PC-9 (cell line): ENCODE measurements at places on chromosomes 3 and 15.

DNA sequence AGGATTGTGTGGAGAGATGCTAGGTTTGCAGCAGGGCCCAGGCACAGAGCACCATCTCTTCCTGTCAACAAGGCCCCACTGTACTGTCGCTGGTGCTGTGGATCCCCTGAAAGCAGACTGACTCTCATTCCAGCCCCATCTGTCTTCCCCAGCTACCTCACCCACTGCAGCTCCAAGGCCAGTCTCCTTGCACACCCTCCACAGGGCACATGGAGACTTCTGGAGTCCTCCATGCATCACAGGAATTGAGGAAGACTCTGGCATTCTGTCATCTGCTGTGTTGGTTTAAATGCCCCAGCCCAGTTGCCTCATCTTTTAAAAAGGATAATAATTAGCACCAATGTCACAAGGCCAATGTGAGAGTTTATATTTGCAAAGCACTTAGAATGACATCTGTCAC, 301.2 kb downstream of the RPLP1 start:
- no peak for DNase-seq

- peak; percentile 85 for DNase-seq
Observed at GRCh38 chr15:78212546-78213424, 21.6 kb downstream of the ACSBG1 start.

GRCh38 chr3:116059421-116060096, 385.7 kb downstream of the LSAMP start:
- DNase-seq, result peak; percentile 77

GRCh38 chr15:77138167-77138522, 67.2 kb upstream of the TSPAN3 start:
- DNase-seq, result no peak

DNA sequence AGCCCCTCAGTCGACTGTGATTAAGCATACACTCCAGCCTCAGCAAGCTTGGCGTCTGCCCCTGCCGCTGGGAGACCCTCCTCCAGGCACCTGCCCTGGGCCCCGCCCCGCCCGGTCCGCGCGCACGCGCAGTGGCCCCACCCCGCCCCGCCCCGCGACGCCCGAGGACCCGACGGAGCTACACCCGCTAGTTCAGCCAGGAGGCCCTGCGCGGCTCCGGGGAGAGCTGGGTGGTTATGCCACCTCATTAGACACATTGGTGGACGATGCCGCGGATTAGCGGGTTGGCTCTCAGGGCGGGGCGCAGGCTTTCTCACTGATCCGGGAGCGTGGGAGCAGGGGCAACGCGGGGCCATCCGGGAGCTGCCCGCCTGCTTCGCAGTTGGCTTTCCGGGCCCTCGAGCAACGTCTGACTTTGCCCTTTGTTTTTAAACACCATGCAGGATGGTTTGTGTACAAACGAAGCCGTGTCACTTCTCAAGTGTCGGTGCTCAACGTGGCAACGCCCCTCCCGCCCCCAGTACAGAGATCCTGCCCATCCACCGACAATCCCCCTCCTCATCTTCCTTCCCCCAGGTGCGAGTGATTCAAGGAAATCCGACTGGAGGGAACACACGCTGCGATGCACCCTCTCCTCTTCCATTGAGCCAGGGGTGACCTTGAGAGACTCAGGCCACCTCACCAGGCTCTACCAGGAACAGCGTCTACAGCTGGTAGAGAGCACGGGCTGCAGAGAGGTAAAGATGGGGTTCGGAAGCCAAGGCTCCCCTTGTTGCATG, 109.3 kb downstream of the SHQ1 start:
- no peak for DNase-seq

DNA sequence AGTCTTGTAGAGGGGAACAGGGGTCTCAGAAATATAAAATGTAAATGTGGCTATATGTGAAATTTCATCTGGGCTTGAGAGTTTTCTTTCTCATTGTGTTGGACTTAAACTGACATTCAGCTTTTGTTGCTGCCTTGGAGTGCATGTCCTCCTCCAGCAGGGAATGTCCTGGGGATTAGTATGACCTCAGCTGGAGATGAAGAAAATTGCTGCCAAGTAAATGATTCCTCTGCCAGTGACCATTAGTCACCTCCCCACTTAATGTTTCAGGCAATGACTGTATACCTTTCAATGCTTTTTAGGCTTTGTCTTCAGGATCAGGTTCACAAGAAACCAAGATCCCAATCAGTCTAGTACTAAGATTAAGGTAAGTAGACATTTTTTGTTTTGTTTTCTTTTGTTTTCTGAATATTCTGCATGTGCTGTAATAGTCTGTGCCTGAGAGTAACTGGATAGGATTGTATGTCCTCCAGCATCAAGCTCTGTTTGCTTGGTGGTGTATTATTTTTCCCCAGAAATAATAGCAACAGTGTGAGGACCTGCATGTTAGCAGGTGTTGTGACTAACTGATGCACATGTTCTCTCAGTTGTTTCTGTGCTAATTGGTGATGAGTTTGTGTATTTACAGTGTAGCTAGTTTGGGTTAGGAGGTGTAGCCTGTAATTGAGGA, 18.1 kb upstream of the SLC22A13 start:
- peak; percentile 70 for DNase-seq

GRCh38 chr3:46566040-46566641, at the start of gene LRRC2:
Gene LRRC2 (minus strand): TSS chr3:46566302. CDS start chr3:46551591, 14,711 bp downstream.
- DNase-seq, result peak; percentile 19

GRCh38 chr15:52178765-52179164, 12.4 kb downstream of the GNB5 start:
- no peak for DNase-seq

DNA sequence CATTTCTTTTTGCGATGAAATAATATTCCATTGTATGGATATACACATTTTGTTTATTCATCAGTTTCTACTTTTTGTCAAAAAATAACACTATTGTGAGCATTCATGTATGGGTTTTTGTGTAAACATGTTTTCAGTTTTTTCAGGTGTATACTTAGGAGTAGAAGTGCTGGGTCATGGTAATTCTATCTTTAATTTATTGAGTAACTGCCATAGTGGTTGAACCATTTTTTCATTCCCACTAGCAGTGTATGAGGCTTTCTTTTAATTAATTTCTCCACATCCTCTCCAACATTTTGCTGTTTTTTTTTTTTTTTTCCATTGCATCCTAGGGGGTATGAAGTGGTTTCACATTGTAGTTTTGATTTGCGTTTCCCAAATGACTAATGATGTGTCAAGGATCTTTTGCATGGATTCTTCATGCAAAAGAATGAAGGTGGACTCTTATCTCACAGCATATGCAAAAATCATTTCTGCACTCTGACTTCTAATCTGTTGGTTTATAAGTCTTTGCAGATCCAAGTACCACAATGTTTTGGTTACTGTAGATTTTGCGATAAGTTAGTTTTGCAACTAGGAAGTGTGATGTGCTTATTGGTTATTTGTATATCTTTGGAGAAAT, 12.6 kb downstream of the ATP2C1 start:
- DNase-seq, result no peak

DNA sequence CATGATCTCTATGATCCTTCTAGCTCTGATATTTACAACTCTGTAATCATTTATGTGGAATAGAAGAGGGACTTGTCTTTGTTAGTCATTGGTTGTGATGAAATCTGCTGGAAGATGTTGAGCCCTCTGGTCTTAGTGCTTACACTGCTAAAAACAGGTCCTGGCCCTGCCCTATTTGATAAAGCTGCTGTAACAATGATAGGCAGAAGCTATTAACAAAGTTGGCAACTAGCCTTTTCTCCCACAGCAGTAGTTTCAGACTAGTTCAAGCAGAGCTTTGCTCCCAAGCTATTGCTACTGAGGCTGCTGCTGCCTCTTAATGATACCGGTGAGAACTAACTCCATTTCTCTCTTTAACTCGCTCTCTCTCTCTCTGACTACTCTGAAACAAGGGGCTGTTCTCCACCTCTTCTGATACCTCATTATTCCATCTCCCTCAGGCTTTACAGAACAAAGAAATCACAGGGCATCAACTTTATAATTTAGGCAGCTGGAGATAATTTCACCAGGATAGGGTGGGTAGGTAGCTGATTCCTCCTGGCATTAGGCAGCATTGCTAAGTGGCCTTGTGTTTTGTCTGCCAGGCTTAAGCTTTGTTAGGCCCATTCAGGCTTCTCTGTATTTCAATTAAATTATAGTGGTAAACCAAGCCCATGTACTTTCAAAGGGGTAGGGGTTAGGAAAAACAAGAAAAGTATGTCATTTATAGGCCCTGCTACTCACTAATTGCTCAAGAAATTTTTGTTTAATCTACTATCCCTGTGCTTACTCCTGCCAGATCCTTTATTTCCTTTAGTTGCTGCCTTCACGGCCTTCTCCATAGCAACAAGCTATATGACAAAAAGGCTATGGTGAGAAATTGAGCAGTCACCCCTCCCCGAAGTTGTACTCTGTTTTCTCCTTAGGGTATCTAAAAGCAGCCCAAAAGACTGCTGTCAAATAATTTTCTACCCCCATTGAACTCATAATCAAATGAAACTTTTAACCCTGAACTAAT, 139.6 kb downstream of the RBPMS2 start:
- peak; percentile 56 for DNase-seq

DNA sequence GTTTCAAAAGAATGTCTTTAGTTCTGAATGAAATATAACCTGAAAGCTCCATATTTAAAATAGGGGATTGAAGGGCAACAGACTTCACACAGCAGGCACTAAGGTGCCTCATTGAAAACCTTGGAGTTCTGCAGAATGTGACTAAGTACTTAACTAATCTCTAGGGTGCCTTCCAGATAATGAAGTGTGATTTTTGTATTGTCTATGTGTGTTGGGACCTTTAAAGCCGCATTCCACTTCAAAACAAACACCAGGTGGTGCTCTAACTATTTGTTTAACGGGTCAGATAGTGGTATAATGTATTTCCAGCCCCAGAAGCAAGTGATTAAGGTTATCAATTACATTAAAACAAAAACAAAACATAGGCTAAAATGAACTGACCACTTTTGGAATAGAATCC, 28.0 kb downstream of the TFG start:
- DNase-seq, result no peak

- DNase-seq, result no peak
Observed at GRCh38 chr3:23945663-23945912, 502 bp downstream of the NR1D2 start.

DNA sequence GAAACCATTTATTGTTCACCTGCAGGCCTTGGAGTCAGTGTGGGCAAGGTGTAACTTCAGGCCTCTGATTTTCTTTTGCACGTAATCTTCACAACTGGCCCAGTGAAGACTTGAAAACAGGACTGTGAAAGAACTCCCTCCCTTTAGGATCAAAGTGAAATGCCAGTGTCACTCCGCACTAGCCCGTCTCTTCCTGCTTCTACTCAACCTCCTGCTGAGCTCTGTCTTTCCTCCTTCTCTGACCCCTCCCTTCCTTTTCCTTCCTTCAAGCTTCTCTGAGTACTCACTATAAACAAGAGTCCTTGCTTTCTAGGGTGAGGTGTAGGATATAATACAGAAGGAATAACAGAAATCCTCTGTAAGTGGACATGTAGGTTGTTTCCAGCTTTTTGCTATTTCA, 28.5 kb downstream of the TMEM41A start:
- DNase-seq, result no peak

DNA sequence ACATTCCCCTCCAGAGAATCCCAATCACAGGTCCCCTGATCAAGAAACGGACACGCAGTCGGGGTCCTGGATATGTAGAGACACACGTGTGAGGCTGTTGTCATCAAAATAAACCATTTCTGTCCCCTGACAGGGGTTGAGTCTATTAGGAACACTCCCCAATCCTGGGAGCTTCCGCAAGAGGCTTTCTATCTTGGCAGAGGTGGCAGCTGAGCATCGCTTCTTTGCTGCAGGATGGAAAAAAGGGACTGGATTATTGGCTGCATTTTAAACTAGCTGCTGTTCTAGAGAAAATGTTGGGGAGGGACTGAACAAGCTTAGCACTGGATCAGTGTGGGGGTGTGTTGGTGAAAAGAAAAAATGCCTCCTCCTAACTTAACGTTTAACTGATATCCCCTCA, 2.5 kb upstream of the CNTN4 start:
- no peak for DNase-seq

DNA sequence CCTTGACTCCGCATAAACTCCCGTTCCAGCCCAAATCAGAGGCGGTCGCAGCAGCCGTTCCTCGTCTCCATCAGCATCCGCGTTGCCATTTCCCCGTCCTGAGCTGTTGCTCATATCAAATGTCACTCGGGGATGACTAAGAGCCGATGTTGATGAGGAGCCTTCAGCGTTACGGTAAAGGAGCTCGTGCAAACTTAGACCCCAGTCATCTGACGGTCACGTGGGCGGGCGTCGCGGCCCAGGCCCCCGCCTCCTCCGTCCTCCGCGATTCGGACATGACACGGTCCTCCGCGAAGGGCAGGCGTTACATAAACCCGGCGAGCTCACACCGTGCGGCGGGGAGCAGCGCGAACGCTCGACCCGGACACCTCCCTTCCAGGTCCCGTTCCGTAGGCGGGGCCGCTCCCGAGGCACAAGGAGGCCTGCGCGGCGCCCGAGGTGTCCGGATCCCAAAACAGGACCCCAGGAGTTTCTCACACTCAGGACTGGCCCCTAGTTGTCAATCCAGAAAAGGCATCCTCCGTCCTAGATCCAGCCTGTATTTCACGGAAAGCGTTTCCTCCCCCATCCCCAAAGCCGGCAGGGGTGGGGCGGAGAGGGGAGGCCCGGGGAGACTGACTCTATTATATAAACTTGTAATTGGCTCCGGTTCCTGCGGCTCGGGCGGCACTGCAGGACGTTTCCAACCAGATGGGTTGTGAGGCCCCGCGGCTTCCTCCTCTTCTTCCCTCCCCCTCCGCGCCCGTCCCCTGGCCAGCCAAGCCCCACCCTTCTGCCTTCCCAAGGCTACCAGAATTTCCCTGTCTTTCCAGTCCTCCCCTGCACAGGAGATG, 100.0 kb upstream of the IGF1R start:
- no peak for DNase-seq

DNA sequence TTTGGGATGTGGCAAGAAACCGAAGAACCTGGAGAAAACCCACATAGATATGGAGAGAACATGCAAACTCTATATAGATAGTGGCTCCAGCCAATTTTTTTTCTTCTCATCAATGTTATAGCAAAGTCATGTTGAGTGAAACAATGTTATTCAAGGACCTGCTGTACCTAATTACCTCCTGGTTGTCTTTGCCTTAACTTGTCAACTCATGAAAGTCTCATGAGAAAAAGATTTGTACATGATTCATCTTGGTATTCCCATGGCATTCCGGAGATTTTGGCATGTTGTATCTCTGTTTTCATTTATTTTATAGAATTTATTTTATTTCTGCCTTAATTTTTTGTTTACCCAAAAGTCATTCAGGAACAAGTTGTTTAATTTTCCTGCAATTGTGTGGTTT, 303.8 kb upstream of the CDIN1 start:
- no peak for DNase-seq

GRCh38 chr15:32802286-32802936, 84.6 kb downstream of the GREM1 start:
- DNase-seq, result peak; percentile 64
